ENCODE measurements at places on chromosomes 11 and 22. TPM values are rescaled to one million over a fixed set of nuclear protein-coding genes. Genes with fewer than 3 reads are reported as not detected.

DNA sequence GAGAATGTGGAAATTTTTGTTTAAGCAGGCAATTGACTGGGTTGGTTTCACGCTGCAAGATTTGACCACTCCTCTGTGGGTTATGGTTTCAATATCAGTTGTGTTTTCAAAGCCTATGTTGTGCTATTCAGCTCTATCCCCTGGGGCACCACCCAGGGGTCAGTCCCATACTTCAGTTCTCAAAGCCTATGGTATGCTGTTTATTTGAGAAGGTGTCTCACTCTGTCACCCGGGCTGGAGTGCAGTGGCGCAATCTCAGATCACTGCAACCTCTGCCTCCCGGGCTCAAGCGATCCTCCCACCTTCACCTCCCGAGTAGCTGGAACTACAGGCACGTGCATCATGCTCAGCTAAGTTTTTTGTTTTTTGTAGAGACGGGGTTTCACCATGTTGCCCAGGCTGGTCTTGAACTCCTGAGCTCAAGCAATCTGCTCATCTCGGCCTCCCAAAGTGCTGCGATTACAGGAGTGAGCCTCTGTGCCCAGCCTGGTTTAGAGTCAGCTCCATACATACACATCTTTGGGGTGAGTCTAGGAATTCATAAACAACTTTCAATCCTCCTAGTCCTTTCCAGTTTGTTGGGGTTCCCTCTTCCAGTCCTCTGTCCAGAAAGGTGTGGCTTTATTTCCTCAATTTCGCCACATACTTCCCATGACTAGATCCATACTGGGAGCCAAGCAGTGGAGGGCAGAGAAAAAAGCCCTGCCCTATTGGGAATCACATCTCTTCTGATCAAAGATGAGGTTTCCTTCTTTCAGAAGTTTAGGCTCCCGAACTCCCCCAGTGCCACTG, 35.0 kb upstream of the MAPK1 start:
- DNase-seq = no peak

DNA sequence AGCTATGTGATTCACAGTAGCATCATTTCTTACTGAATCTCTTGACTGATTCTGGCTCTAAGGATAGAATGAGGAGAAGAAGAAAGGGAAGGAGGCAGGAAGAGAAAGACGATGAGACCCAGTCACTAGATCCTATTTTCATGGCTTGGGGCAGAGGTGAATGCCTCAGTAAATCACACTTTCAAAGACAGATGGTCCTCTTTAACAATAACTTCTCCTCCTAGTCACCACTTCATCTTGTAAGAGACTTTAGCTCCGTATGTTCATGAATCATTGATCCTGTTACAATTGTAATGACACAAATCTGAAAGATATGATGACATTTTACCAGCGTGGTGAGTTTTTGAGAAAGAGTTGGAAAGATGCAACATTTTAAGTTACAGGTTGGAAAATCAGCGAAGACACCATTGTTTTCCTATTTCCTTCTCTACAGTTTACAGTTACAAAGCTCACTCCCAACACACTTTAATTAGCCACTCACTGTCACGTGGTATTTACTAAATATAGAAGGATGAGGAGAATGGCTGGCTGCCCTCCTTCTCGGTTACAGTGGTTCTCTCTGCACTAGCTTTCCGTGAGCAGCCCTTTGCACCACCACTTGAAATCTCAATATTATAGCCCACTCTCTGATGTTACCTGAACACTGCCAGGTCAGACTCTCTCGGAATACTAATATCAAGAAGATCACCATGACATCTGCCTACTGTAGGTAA, 205.8 kb downstream of the CADM1 start:
- no peak for DNase-seq

RFPL1 gene
- total RNA-seq = not detected

- DNase-seq = no peak
Observed at GRCh38 chr11:70873736-70874412, 378.5 kb downstream of the SHANK2 start.

FGF4 gene
- total RNA-seq = not detected

BBOX1 gene
- not detected for total RNA-seq

- no peak for DNase-seq
Observed at GRCh38 chr11:104781719-104782376, 116.4 kb downstream of the CASP12 start.

DNA sequence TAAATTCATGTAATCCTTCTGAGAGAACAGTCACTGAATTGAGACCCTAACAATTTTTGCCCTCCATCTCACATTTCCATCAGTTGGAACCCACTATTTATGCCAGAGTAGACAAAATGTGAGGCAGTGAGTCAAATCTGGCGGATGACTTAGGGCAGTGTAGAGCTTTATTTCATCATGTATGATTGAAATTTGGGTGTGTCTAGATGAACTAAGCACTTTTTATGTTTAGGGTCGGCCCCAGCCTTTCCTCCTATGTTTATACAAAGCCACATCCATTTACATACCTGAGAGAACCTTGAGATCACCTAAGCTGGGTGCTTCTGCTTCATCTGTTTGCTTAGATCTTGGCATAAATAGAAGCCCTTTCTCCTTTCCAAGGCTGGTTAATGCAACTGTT, 15.0 kb upstream of the MUC15 start:
- no peak for DNase-seq

YPEL4 gene
- total RNA-seq = 3.5 TPM

DNA sequence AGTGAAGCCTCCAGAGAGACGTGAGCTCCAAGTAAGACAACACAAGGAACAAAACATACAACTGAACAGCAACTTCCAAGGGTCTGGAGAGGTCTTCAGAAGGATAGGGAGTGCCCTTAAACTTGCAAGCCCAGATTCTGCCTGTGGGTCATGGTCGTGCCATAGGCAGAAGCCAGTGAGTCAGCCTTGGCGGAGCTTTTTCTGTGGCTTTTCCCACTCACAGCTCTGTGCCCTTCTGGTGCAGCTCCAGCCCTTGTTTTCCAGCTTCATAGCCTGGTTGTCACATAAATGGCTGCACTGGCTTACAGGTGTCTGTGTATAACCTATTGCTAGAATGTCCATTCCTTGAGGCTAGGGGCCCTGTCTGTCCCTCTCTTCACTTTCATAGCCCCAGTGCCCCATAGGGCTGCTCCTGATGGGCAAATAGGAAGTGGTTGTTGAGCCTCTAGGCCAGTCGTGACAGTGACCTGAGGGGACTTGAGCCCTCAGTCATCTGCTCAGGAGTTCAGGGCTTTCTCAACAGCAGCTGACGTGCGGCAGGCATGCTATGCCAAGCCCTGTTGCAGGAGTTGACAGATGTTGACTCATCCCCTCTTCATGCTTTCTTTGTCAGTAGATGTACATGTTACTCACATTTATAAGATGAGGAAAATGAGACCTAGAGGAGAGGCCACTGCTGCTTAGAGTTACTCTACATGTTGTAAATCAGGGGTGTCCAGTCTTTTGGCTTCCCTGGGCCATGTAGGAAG, 7.4 kb downstream of the MED15 start:
- DNase-seq = no peak

OR6X1 gene
- total RNA-seq = not detected

GRCh38 chr11:451738-452137, 1.7 kb downstream of the PTDSS2 start:
- no peak for DNase-seq

CHST1 gene
- under 0.01 TPM for total RNA-seq

MMP27 gene
- not detected for total RNA-seq

- no peak for DNase-seq
Observed at GRCh38 chr11:35611741-35612140, 6.5 kb upstream of the FJX1 start.

- DNase-seq = no peak
Observed at GRCh38 chr11:130451231-130452019, 3.0 kb downstream of the ADAMTS15 start.

BRSK2 gene
- 4.0 TPM for total RNA-seq

- no peak for DNase-seq
Observed at GRCh38 chr22:19629331-19629719, 85.0 kb upstream of the SEPTIN5 start.
